ENCODE measurements at places on chromosomes 6 and 20.

GRCh38 chr20:20677186-20677585, 35.3 kb downstream of the RALGAPA2 start:
- DNase-seq, result no peak

GRCh38 chr20:50673466-50674137, 17.7 kb downstream of the RIPOR3 start:
- DNase-seq, result no peak

DNA sequence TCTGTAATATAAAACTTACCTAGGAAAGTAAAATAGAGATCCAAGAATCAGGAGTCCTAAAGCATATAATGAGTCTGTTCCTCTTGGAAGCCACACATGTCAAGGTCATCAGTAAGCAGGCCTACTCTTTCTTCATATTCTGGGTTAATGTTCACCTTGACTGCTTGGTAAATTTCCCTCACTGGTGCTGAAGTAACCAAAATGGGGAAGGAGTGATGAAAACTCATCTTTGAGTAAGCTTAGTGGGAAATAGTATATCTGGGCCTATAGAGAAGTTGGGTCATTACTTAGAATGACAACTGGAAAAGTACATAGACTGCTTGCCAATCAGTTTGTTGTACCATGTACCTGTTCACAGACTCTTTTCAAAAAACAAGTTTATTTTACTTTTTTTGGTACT, 6.6 kb downstream of the TSPYL4 start:
- no peak for DNase-seq

DNA sequence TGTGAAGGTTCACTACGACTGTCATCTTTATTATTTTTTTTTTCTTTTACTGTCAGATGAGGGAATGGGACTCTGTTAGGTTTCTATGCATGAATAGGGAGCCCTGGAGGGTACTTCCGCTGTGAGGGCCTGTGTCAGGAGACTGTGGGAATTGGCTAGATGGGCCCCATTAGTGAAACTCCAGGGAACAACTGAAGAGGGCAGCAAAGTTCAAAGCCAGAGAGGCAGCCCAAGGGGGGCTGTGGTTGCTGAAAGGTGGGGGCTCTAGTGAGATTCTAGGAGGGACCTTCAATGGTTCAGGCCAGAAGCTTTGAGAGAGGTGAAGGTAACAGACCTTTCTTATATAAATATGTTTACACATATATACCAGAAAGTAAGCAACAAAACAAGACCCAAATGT, 13.2 kb upstream of the EPB41L1 start:
- DNase-seq, result no peak

GRCh38 chr6:1591926-1592325, 17.8 kb upstream of the FOXC1 start:
- no peak for DNase-seq

GRCh38 chr6:166318227-166318626, 10.0 kb upstream of the PRR18 start:
- DNase-seq, result no peak

- DNase-seq, result no peak
Observed at GRCh38 chr6:108687921-108688320, 127.2 kb downstream of the FOXO3 start.

Measured in activated T-cell treated with anti-CD3 and anti-CD28 coated beads for 1 hour (primary cell).